Tongue (tissue), 3 donors: ENCODE measurements at places on chromosomes 12 and 14.
A peak's percentile ranks its signal among the peaks of the same experiment; 100 is the strongest.

DNA sequence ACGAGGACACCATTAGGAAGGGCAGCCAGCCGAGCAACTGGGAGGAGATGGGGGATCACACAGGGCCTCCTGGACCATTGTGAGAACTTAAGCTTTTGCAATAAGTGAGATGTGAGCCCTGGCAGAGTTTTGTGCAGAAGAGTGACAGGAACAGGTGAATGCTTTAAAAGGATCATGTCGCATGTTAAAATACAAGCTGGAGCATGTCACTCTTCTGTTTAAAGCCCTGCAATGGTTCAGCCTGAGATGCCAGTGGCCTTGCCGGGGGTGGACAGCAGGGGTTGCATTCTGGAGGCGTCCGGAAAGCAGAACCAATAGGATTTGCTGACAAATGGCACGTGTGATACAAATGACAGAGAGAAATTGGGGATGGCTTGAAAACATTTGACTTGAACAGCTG, 137.5 kb upstream of the RFLNA start:
- DNase-seq, result peak; percentile 96

GRCh38 chr14:86279405-86279804, 749.5 kb downstream of the FLRT2 start:
- no peak for DNase-seq

- DNase-seq, result no peak
These were observed 55.2 kb downstream of the NDUFA12 start for GRCh38 chr12:94948232-94948810.

- DNase-seq, result no peak
These were observed 34.2 kb downstream of the DTX1 start for GRCh38 chr12:113090740-113091139.
